NCI-H1436 treated with DMSO at 0.1 percent for 48 hours (cell line): ENCODE measurements at places on chromosomes 2 and 18.
A peak's percentile ranks its signal among the peaks of the same experiment; 100 is the strongest.

DNA sequence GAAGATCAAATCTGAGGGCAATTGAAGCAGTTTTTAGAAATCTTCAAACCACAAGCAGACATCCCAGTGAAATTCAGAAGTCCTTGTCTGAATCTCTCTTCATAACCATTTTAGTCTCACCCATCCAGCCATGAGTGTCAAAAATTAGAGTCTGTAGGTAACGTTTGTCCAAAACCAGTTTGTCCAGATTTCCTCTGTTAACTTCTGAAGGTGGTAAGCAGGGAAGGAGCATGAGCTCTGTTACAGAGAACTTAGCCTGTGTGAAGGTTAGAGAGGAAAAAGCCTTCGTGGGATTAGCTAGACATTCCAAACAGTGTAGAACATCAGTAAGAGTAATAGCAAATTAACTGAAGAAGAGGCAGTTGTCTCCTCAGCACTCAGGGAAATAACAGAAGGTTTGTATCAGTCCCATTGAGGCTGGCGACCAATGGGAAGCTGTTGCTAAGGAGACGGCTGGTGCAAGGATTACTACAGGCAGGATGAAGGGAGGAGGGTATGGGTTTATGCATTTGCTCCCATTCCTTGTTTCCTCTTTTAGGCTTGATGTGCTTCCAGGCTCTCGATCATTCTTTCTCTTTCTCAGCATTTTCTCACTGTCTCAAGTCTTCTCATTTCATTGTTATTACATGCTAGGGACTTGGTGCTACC, 8.7 kb upstream of the GPR155 start:
- DNase-seq: no peak

DNA sequence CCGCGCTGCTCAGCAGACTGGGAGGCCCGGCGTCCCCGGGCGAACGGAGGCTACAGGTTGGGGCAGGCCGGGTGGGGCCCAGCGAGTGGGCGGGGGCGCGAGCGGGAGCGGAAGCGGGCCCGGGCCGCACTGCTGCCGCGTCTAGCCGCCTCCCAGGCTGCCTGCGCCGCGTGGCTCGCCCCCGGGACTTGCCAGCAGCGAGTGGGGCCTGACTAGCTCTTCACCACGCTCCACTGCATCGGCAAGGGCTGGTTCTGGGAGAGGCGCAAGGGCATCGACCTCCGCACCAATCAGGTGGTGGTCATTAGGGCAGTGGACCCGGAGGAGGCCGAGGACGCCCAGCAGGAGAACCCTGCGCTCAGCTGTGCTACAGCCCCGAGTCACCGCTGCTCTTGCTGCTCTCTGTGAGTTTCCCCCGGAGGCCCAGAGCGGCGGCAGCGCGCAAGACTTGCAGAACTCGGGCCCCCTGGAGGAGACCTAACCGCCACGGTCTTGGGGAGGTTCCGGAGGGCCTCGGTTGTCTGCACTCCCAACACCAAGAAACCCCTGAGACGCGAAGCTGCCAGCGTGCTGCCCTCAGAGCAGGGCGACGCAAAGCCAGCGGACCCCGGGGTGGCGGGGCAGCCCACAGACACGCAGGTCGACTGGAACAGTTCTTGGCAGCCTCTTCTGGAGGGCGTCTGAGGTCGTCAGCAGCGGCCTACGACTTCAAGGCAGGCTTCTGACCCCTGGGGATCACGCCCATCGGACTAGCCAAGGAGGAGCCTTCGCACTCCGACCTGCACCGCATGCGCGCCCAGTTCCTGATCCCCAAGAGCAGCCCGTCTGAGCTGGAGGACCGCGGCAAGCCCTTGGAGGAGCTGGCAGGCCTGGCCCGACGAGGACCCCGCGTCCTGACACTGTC, 27.2 kb upstream of the PTPN2 start:
- DNase-seq: no peak

- no peak for DNase-seq
Observed at GRCh38 chr2:211251016-211251415, 694.6 kb downstream of the CPS1 start.

- DNase-seq: no peak
Observed at GRCh38 chr2:225458431-225459117, 59.1 kb downstream of the NYAP2 start.

- no peak for DNase-seq
Observed at GRCh38 chr18:22040533-22040932, 128.9 kb upstream of the GATA6 start.

DNA sequence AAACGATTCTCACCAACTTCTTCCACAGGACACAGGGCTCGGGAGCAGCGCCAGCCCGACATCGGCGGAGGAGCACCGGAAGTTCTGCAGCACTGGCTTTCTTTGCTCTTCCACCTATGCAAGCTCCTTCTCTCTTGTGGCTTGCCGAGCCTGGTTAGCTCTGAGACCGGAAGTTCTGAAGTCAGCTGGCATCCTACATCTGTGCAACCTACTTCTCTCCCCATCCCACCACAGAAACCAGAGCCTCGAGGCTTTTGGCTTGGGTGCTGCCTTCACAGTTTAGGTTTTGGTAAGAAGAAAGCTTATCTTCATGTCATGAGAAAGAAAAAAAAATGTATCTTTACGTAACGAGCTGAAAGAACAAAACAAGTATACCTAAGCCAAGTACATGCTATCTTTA, 111.7 kb downstream of the ANKRD44 start:
- DNase-seq: no peak

DNA sequence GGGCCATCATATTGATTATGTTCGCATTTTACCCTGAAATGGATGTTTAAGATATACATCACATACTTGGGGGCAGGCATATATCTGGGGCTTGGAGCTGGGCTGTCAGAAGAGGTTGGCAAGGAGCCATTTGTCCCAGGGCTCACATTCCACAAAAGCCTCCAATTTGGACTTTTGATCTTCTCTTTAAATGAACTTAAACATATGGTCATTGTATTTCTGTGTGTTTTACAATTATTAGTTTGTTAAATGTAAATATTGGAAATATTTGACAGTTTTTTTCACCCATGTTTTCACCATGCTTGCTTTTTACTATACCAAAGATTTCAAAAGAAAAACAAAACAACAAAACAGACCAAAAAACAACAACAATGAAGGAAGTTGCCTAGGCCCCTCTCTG, 165.8 kb upstream of the MEIS1 start:
- no peak for DNase-seq

GRCh38 chr18:58671111-58671631, at the start of gene MALT1:
TSS of gene MALT1 (plus strand) at chr18:58671465. CDS start at chr18:58671644, 179 bp downstream.
- DNase-seq: peak; percentile 67

GRCh38 chr2:83072767-83073166, 1386.3 kb downstream of the SUCLG1 start:
- no peak for DNase-seq

DNA sequence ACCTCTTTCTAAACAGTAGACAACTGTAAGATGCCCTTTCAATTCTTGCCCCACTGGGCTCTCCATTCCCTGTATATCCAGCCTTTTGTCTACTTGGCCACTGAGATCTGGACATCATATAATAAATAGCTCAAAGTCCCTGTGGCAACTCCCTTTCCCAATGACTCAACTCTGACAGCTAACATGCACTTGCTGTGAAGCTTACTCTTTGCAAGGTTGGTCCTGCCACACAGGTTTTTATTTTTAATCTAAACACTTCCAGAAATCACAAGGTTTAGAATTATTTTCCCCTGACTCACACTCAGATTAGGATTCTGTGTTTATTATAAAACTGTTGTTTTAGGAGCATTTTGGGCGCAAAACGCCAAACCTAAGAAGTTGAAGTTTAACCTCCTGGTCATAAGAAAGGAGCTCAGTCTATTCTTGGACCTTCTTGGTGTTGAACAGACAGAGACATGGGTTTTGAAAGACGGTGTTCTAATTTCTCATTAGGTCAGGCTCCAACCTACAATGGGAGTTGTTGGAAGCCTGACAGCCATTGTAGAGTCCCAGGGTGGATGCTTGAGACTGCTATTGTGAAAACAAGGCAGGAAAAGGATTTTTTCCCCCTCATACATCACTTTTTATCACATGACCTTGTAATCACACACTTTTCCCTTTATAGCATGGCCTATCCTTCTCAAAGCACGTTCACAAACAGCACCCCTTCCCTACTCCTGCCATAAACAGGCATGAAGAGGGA, 124.7 kb upstream of the SERPINE2 start:
- no peak for DNase-seq

DNA sequence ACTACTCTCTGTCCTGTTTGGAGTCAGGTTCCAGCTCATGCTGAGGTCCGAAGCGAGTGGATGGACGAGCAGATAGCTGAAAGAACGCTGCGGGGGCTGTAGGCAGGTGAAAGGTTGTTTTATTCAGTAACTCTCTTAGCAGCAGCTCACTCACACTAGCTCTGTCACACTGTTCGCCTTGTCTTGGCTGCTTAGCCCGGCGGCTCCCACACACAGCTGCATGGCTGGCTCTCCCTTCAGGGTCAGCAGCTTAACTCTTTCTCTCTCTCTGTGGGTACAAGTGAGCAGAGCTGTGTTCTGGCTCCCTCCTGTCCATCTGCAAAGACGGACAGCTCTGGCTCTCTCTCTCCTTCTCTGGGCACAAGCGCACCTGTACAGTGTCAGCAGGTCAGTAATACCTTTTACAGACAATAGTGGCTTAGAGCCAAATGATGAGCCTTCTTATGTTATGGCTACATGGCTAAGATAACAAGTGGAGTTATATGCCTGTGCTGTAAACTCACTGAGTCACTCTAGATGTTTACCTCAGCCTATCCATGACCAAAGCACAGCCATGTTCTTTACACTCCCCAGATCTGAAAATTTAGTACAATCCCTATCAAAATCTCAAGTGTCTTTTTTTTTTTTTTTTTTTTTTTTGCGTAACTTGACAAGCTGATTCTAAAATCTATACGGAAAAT, 149.3 kb downstream of the GALNT1 start:
- DNase-seq: no peak

DNA sequence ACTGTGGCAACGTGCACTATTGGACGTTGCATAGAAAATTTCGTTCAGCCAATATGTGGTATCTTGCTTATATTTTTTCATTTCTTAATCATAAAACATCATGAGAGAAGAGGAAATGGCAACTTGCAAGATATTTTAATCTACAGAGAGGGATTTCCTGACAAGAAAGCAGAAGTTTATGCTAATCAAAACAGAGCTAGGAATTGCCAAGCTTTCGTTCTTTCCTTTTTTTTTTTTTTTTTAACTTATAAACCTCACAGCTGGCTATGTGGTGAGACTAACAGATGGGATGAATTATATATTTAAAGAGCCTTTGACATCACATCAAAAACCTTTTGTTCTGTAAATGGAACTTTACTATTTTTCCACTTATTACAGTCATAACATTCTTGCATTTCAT, 1136.9 kb upstream of the TMEFF2 start:
- DNase-seq: no peak

DNA sequence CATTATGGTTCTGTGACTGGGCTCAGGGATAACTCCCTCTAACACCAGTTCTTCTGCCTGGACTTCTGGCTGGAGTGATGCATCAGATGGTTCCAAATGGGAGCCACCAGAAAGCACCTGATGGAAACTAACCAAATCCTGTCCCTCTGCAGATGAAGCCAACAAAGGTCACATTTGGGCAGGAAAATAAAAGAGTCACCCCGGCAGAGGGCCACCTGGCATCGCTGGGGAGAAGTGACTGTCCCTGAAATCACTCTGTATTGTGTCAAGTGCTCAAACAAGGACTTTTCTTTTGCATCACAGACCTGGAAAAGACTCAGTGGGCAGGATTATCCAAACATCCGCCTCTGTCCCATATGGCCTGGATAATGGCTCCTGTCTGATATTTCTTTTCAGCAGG, 47.5 kb downstream of the DNER start:
- DNase-seq: no peak

DNA sequence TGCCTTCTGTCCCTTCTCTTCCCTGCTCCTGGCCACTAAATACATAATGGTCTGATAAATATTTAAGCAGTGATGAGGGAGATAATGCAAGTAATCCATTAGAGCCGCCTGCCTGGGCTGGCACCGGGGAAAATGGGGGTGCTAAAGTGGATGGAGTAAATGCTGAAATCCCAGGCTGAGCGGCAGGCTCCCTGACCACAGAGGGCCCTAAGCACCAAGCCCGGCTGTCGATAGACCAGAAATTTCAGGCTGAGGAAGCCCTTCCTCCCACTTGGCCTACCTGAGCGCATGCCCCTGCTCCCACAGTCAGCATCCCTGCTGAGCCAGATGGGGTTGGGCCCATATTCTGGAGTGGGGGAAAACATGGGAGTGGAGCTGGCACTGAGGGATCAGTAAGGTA, 197.5 kb upstream of the SKOR2 start:
- DNase-seq: no peak
